GM23248 (cell line): ENCODE measurements at places on chromosomes 4 and X. TPM values are rescaled to one million over a fixed set of nuclear protein-coding genes. Genes with fewer than 3 reads are reported as not detected.

Gene NPY1R
- total RNA-seq: not detected in 2 replicates

Gene ARSH
- total RNA-seq: not detected in 2 replicates

Gene SYN1
- total RNA-seq: not detected in 2 replicates

Gene EPGN
- 0.86 TPM in 1 of 2 replicates, not detected in the other for total RNA-seq

DNA sequence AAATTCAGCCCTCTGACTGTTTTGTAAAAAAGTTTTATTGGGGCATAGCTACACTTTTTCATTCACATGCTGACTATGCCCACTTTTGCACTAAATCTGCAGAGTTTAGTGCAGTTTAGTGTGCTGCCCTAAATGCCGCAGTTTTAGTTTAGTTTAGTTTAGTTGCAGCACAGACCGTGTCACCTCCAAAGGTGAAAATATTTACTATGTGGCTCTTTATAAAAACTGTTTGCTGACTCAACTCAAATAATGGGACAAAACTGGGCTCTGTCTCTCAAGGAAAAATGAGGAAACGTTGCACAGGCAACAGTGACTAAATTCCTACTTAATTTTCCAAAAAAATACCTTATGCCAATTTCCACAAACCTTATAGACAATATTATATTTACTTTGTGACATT, 314.2 kb downstream of the C4orf33 start:
- DNase-seq: no peak

DNA sequence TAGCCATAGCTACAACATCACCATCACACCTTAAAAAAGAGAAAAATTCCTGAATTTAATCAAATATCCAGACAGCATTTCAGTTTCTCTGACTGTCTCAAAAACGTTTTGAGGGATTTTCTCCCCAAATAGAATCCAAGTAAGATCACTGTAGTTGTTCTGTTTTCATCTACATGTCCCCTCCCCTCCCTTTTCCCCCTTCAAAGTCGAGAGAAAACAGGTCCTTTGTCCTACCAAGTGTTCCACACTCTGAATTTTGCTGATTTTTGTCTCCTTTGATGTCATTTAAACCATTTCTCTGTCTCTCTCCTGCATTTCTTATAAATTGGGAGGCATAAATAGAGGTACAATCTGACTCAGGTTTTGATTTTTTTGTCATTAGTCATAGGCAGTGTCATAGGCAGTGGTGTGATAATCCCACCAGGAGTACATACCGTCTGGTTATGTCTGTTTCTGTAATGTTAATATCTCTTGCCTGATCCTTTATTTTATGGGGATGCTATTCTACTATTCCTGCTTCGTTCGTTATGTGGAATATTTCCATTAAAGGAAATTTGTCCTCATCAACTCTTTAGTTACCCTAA, 348.6 kb downstream of the PTTG2 start:
- peak; percentile 65 for DNase-seq

DNA sequence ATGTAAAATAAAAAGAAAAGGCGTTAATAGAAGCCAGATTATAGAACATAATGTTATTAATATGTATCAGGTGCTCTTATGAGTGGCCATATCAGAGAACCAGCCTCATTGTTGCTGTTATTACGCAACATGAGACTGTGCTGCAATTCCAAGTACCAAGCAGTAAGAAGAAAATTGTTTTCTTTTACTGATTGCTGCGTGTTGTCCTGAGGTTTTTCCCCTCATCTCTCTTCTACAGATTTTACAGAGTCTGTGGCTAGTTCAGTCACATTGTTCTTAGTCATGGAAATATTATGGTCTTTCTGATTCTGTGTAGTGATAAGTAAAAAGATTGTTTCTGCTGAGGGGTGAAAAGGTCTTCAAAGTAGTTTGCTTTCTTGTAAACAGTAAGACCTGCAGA, 55.9 kb downstream of the NPNT start:
- DNase-seq: peak; percentile 49

GRCh38 chrX:110541266-110541665, 182.6 kb downstream of the RTL9 start:
- DNase-seq: peak; percentile 41

DNA sequence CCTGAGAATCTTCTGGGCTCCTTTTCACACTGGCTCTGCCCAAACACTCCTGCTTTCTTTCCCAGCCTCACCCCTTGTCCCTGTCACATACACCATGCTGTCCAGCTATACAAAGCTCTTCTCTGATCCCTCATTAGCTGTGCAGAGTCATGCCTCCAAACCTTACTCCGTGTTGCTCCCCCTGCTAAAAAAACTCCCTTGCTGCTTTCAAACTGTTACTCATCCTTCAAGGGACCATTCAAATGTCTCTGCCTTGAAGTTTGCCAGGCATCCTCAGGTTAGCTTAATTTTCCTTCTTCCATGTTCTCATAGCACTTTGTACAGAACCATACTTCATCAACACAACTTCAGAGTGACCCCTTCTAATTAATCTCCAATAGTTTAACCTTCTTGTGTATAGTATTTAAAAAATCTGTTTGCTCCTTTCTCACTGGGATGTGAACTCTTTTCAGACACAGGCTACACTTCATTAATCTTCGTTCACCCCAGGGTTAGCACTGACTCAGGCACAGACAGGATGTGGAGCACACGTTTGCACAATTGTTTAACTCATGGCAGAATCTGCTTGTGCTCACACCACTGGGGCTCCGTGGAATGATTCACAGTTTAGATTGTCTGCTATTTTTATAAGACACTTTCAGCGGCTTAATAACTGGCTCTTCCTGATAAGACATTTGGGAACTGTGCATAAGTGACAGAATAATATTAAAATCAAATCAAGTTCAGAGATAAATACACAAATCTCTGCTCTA, 21.4 kb upstream of the SEL1L3 start:
- peak; percentile 83 for DNase-seq
